ENCODE measurements at places on chromosomes 3 and 15.

DNA sequence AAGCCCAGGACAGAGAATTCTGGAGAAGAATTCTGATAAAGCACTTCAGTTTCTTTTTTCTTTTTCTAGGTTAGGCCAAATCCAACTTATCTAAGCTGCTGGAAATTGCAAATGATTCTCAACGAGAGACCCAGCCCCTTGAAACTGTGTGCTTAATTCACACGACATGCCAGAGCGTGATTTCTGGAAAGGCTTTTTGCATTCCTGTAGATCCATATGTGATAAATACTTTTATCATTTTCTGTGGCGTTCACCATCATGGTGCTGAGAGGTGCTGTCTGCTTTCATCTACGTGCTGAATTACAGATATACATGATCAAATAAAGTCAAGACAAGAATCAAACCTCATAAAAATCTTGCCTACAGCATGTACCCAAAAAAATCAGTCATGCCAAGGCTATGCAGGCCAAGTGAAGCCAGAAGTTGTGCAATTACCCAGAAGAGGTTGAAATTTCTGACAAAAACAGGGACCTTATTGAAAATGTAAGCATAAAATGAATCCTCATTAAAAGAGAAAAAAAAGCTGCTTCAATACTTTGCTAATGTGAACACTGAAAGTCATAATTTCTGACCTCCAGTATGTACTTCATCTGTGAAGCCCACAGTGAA is 10.8 kb upstream of the MEF2A start:
- H3K27me3 ChIP-seq: no peaks in the 10 kb centered on the region
- no peaks in the 10 kb centered on the region for H3K36me3 ChIP-seq
- H3K4me3 ChIP-seq: no peak overlapping the region
- no peak overlapping the region for H3K27ac ChIP-seq
- DNase-seq: no peak
- peaks cover 5% of the 10 kb centered on the region for H3K4me1 ChIP-seq

- peaks cover 18% of the 10 kb centered on the region for H3K4me1 ChIP-seq
- no peak for DNase-seq
- no peaks in the 10 kb centered on the region for H3K27me3 ChIP-seq
- no peaks in the 10 kb centered on the region for H3K36me3 ChIP-seq
- H3K4me3 ChIP-seq: peak overlapping the region; percentile 10
- H3K27ac ChIP-seq: peak overlapping the region; percentile 85
Observed at GRCh38 chr3:42847731-42848130, 27.9 kb downstream of the CYP8B1 start.

DNA sequence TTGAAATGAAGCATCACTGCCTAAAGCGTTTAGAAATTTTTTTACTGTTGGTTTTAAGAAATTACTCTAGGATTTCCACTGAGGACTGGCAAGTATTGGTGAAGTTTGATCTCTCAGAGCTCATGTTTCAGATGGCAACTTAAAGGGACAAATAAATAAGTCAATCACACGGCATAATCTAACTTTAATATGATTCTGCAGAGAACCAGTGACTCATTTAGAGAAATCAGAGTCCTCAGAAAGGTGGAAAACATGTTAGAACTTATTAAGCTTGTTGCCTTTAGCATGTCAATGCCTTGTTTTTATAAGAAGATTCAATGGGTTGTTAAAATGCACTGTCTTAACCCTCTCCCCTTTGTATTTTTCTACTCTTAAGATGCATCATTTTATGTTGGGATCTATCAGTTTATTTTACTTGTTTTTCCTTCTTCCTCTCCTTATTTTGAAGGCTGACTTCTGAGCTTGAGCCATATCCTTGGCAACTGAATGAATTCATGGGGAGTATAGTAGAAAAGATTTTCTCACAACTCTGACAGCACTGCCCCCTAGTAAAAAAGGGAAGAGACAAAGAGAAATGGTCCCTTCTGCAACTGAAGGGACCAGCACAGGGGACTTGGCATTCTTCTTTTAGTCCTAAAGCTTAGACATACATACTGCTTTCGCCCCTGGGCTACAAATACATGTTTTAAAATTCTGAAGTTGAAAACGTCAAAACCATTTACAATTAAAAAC is 431.2 kb downstream of the LPP start:
- no peak overlapping the region for H3K4me3 ChIP-seq
- H3K4me1 ChIP-seq: peaks cover 4% of the 10 kb centered on the region
- H3K36me3 ChIP-seq: no peaks in the 10 kb centered on the region
- H3K27me3 ChIP-seq: no peaks in the 10 kb centered on the region

DNA sequence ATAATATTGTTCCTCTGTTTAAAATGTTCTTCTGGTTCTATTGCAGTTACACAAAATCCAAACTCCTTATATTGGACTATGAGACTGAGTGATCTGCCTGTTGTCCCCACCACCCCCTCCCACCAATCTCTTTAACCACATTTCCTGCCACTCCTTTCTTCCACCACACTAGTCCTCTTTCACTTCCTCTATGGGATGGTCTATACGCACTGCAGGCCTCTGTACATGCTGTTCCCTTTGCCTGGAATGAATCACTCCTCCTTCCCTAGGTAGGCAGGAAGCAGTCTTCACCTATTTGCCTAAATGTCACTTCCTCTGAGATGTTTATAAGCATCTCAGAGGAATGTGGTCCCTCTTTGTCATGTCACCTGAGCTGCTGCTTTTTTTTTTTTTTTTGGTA is 4.0 kb downstream of the MAP2K1 start:
- no peak overlapping the region for H3K27ac ChIP-seq
- no peak for DNase-seq
- H3K4me1 ChIP-seq: peaks cover 48% of the 10 kb centered on the region
- no peak overlapping the region for H3K4me3 ChIP-seq
- no peaks in the 10 kb centered on the region for H3K27me3 ChIP-seq
- no peaks in the 10 kb centered on the region for H3K36me3 ChIP-seq

- no peak overlapping the region for H3K4me3 ChIP-seq
- no peaks in the 10 kb centered on the region for H3K4me1 ChIP-seq
- no peak overlapping the region for H3K27ac ChIP-seq
- no peaks in the 10 kb centered on the region for H3K36me3 ChIP-seq
- no peak for DNase-seq
Observed at GRCh38 chr3:184077881-184078280, 19.0 kb upstream of the HTR3E start.

DNA sequence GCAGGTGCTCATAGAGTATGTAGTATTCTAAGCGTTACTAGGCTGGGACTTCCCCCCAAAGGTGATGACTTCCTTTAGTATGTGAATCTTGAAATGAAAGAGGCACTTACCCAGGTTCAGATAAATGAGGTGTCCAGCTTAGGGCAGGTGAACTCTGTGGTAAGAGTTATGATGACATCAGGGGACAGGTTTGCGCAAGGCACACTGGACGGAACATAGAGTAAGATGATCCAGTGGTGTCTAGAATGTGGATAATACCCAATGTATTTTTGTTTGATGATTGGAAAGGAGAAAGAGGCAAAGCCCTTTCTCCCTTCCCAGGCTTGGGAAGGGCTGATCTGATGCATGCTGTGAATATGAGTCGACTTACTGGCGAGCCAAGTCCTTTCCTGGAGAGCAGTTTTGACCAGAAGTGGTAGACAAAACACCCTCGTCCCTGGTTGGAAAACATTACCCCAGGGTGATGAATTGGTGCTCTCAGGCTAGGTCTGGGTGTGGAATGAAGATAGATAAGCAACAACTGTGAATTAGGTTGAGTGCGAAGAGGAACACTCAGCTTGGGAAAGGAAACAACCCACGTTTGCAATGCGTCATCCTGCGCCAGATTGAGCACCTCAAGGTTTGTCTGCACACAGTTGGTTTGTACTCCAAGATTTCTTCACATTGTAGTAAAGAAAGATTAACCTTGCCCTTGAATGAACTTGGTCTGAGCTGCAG is 124.2 kb downstream of the GHSR start:
- no peaks in the 10 kb centered on the region for H3K27me3 ChIP-seq
- no peak for DNase-seq
- peaks cover 26% of the 10 kb centered on the region for H3K36me3 ChIP-seq
- no peak overlapping the region for H3K4me3 ChIP-seq
- no peak overlapping the region for H3K27ac ChIP-seq

GRCh38 chr3:157479464-157480243 is 23.6 kb downstream of the VEPH1 start:
- H3K27me3 ChIP-seq: no peaks in the 10 kb centered on the region
- no peak for DNase-seq
- H3K4me1 ChIP-seq: no peaks in the 10 kb centered on the region
- no peak overlapping the region for H3K27ac ChIP-seq
- no peak overlapping the region for H3K4me3 ChIP-seq

DNA sequence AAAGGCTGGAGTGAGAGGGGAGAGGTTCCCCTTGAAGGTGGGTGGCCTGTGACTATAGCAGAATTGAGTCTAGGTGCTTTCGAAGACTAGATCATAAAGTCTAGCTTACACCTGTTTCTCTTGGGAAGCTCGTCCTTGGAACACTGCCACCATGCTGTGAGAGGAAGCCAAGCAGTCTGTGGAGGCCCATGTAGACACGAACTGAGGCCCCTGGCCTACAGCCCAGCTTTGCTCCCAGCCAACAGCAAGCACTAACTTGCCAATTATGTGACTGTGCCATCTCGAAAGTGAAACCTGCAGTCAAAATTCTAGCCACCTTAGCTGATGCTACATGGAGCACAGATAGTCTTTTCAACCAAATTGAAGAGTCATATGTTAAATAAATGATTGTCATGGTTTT is 190.5 kb upstream of the NECTIN3 start:
- H3K27ac ChIP-seq: no peak overlapping the region
- H3K4me3 ChIP-seq: no peak overlapping the region
- no peaks in the 10 kb centered on the region for H3K4me1 ChIP-seq
- no peaks in the 10 kb centered on the region for H3K27me3 ChIP-seq
- no peaks in the 10 kb centered on the region for H3K36me3 ChIP-seq

- no peaks in the 10 kb centered on the region for H3K27me3 ChIP-seq
- H3K27ac ChIP-seq: no peak overlapping the region
- H3K36me3 ChIP-seq: no peaks in the 10 kb centered on the region
- no peaks in the 10 kb centered on the region for H3K4me1 ChIP-seq
- DNase-seq: no peak
Observed at GRCh38 chr3:193489949-193490348, 64.7 kb downstream of the ATP13A4 start.

- DNase-seq: no peak
- H3K4me3 ChIP-seq: no peak overlapping the region
Observed at GRCh38 chr3:182807061-182807460, 13.8 kb downstream of the ATP11B start.

GRCh38 chr15:25250011-25250596 is 188.7 kb downstream of the UBE3A start:
- H3K36me3 ChIP-seq: no peaks in the 10 kb centered on the region
- DNase-seq: no peak
- H3K27me3 ChIP-seq: no peaks in the 10 kb centered on the region
- no peak overlapping the region for H3K4me3 ChIP-seq

DNA sequence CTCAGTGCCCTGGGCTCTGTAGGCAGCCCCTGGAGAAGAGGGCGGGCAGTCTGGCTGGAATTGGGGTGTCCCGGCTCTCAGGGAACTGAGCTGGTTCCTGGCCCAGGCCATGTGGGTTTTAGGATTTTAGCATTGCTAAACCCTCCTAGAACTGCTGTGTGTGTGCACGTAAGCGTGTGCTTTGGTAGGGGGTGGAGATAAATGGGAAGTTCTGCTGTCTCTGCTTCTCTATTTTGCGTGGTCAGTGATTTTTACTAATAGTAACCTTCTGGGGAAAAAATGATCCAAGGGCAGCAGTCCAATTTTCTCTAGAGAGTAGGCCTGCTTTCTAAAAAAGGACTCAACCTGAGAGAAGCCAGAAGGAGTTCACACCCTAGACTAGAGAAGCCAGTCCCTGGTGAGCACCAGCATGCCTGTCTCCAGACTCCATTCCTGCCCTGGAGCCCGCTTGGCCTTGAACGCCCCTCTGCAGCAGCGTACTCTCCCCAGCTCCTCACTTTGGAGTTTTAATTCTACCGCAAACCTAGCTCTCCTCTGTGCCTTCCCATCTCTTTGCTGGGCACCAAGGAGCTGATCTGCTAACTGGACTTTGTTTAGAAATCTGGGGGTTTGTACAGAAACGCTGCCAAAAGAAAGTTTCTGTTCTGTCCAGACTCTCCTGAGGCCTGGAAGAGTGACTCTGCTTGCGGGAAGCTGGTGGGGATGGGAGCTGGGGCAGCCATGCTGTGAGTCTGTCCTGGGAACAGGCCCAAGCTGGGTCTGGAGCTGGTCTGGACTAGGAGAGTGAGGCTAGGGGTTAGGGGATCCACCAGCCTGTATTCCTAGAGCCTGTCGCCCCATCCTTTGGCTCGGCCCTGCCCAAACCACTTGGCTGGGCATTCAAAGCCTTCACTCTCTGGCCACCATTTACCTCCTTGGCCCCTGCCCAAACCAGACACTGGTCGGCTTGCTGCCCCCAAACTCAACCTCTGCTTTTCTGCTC is 19.7 kb downstream of the CORO2B start:
- H3K27ac ChIP-seq: no peak overlapping the region
- no peak overlapping the region for H3K4me3 ChIP-seq
- no peaks in the 10 kb centered on the region for H3K27me3 ChIP-seq
- no peaks in the 10 kb centered on the region for H3K4me1 ChIP-seq

DNA sequence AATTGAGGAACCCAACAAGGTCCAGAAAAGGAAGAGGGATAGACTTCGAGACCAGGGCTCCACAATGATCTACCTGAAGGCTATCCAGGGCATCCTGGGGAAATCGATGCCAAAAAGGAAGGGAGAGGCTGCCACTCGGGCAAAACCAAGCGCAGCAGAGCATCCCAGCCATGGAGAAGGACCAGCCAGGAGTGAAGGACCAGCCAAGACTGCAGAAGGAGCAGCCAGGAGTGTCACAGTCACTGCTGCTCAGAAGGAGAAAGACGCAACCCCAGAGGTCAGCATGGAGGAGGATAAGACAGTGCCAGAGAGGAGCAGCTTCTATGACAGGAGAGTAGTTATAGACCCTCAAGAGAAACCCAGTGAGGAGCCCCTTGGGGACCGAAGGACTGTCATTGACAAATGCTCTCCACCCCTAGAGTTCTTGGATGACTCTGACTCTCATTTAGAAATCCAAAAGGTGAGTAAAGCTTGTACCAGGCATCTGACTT is 12.0 kb downstream of the TATDN2 start:
- no peaks in the 10 kb centered on the region for H3K27me3 ChIP-seq
- no peak for DNase-seq
- H3K4me3 ChIP-seq: no peak overlapping the region
- peaks cover 42% of the 10 kb centered on the region for H3K36me3 ChIP-seq
- H3K27ac ChIP-seq: no peak overlapping the region

DNA sequence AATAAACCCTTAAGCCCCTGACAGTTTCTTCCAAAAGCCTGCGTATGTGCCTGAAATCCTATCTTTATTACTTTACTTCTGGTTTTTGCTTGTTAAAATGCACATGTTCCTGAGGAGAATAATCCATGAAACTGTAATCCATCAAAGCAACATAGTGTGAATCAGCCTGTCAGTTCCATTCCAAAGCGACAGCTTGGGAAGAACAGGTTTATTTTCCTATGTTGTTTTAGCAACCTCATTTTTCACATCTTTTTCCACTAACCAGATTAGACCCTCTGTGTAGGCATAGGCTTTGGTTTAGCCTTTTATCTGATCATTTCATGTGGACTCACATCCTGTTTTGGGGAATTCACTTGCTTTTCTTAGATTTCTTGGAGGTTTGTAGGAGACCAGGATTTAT is 988.0 kb downstream of the SQOR start:
- H3K4me3 ChIP-seq: no peak overlapping the region
- H3K36me3 ChIP-seq: no peaks in the 10 kb centered on the region
- H3K27me3 ChIP-seq: no peaks in the 10 kb centered on the region
- H3K27ac ChIP-seq: no peak overlapping the region
- no peak for DNase-seq
